ENCODE measurements at places on chromosomes 6 and 20.

GRCh38 chr6:85186546-85187175 lies 263.2 kb upstream of the NT5E start:
- no peak for DNase-seq

DNA sequence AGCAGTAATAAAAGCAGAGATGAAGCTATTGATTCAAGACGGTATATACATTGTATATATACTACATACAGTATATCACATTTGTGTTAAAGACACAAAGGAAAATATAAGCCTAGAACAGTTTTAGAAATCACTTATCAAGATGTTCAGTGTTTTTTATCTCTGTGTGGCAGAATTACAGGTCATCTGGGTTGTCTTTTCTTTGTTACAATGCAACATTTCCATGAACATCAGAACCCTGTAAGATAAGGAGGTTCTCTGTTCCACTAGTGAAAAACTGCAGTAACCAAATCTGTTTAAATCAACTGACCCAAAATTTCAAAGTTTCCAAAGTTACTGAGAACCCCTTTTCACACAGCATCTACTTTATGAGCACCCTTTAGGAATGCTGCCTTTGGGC lies 42.2 kb downstream of the B4GALT5 start:
- DNase-seq = no peak

DNA sequence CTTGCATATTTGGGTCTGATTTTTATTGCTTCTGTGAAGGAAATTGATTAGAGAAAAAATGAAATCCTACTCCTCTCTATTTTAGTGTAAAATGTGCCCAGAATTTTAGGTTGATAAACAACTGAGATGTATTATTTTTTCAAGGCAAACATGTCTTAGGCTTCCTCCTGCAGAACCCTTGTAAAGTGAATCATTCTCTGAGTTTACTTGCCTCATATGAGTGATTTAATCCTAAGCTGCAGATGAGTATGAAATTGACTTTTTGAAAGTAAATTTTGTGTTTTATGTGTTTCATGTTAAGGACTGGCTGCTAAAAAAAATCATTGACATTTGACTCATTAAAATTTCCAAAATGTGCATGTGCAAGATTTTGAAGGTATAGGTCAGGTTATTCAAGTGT lies 138.5 kb upstream of the PHACTR1 start:
- DNase-seq = no peak

DNA sequence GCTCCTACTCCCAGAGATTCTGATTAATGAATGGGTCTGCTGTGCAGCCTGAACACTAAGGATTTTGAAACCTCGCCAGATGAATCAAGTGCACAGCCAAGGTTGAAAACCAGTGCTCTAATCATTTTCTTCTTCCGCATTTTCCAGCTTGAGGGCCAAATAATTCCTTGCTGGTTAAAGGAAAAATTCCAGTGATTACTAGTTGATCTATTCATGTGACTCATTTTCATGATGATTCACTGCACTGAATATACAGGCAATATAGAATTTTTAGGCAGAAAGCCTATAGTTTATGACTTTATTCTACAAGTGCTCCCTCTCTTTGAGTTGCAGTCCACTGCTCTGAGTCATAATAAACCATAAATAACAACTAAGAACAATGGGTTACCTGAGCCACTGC lies 80.6 kb upstream of the PROKR2 start:
- no peak for DNase-seq

- DNase-seq = no peak
Measured at GRCh38 chr6:121780325-121781321, 345.2 kb downstream of the GJA1 start.

GRCh38 chr6:125814481-125814880 lies 23.7 kb downstream of the NCOA7 start:
- no peak for DNase-seq

- no peak for DNase-seq
Measured at GRCh38 chr6:11724286-11724685, 54.3 kb downstream of the ADTRP start.

GRCh38 chr6:4853782-4854511 lies 77.7 kb downstream of the CDYL start:
- DNase-seq = peak; percentile 47

- DNase-seq = no peak
Measured at GRCh38 chr6:153130515-153131036, 506 bp downstream of the RGS17 start.
